NCI-H1436 treated with DMSO at 0.1 percent for 48 hours (cell line): ENCODE measurements at places on chromosomes 5 and 9.

GRCh38 chr5:169943026-169943425 lies 37.3 kb downstream of the INSYN2B start:
- no peak for DNase-seq

DNA sequence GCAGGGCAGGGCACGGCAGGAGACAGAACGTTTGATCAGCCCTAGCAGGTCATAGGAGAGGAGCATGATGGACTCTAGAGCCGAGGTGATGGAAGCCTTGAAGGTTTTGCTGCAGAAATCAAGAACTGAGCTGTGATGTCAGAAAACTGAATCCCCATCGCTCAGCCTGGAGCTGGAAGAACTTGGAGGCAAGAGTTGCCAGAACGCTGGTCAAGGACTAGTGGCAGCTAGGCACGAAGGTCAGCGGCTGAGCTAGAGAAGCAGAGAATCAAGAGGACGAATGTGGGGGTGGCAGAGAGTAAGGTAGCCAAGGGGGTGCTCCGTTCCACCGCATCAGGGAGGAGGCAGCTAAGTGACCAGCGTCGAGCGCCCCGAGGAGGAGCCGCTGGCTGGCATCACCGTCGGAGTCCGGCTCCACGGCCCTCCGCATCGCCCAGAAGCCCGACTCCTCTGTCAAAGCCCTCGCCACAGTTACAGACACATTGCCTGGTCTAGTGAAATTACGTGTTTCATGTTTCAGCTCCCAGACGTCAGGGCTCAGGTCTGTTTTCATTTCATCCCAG lies 1.2 kb upstream of the GALNT10 start:
- DNase-seq: no peak

GRCh38 chr9:94168203-94169000 lies 84.1 kb downstream of the PTPDC1 start:
- no peak for DNase-seq

DNA sequence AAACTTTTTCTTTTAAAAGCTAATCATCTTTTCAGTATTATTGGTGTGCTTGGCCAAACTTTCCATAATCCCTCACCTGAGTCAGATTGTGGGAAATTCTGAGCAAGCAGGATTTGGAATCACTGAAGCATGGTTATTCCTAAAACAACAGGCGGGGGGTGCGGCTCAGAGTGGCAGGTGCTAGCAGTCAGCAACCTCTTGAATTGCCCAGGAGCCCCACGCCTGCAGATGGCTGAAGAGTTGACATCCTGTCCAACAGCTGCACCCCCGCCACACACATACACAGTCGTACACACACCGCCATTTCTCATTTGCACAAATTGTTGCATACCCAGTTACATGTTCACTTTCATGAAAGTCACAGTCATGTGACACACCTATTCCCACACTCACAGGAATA lies 96.6 kb downstream of the LHX2 start:
- DNase-seq: no peak

DNA sequence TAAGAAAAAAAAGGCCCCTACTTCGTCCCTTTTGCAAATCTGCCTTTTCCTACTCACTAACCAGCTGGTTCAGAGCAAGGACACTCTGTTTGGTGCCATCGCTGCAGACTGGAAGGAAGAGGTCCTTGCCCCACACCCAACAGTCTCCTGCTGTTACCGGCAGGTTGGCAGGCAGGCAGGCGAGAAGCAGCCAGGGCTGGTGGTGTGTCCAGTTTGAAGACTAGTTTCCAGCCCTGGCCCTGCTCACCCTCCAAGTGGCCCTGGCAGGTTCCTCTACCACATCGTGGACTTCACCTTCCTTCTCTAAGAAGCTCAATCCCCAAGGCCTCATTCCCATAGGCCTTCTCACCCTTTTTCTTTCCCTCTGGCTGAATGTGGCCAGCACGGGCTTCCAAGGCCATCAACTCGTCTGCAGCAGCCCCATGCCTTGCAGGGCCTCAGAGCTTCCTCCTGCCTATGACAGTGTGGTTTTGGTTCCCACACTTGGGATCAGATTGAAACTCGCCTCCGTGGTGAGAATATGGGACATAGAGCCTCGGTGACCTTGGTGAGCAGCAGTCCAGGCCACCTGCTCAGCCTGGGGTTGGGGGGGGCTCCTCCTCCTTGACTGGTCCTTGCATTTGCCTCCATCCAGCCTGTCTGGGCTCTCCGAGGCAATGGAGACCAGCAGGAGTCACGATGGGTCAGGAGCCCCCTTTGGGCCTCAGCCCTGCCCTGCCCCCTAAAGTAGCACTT lies 22.9 kb downstream of the TGFBI start:
- no peak for DNase-seq

- no peak for DNase-seq
Measured at GRCh38 chr5:144433893-144434292, 263.2 kb downstream of the KCTD16 start.

GRCh38 chr5:115394531-115394930 lies 98.1 kb upstream of the CCDC112 start:
- no peak for DNase-seq

GRCh38 chr5:40497573-40497972 lies 182.1 kb upstream of the PTGER4 start:
- DNase-seq: no peak

GRCh38 chr9:136906266-136906665 lies 19.9 kb downstream of the TRAF2 start:
- DNase-seq: no peak

DNA sequence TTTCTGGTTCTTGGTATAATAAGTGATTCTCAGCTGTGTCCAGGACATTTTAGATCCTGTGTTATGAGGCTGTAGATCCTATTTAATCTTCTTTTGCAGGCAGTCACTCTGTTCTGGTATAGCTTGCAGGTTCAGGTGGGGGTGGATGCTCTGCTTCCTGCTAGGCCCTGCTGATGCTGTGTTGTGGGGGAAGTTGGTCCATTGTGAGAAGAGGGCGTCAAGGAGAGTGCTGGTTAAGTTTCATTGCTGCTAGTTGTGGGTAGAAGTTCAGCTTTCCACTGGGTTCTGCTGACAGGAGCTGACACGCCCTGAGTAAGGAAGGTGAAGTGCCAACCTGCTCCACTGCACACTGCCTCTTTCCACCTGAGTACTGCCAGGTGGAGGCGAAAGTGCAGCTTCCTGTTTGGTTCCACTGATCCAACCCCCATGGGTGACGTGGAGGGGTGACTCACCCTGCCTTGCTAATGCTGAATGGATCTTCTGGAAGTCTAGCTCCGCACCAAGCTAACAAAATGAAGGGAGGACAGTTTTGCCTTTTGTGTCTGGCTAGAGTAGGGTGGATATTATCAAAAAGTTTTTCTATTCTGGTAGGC lies 16.3 kb downstream of the NMRK1 start:
- DNase-seq: no peak

- no peak for DNase-seq
Measured at GRCh38 chr5:55114061-55114460, 11.6 kb downstream of the GZMA start.

DNA sequence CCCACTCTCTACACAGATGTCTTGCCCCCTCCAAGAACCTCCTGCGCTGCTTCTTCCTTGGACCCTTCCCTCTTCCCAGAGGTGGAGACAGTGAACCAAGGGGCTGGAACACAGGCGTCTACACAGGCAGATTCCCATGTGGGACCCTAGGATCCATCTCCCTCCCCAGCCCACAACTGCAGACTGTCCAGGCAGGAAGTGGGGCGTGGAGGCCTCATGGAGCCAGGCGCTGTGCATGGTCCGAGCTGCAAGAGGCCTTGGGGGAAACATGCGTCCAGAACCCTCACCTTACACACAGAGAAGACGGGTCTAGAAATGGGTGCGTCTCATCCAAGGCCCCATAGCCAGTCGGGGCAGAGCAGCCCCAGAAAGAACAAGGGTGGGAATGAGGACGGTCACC lies 117.5 kb downstream of the VAV2 start:
- DNase-seq: no peak
